BJ (cell line): ENCODE measurements at places on chromosomes 3 and 15.
A peak's percentile ranks its signal among the peaks of the same experiment; 100 is the strongest.

- no peak for DNase-seq
Measured at GRCh38 chr15:90376789-90377188, 11.3 kb upstream of the IQGAP1 start.

DNA sequence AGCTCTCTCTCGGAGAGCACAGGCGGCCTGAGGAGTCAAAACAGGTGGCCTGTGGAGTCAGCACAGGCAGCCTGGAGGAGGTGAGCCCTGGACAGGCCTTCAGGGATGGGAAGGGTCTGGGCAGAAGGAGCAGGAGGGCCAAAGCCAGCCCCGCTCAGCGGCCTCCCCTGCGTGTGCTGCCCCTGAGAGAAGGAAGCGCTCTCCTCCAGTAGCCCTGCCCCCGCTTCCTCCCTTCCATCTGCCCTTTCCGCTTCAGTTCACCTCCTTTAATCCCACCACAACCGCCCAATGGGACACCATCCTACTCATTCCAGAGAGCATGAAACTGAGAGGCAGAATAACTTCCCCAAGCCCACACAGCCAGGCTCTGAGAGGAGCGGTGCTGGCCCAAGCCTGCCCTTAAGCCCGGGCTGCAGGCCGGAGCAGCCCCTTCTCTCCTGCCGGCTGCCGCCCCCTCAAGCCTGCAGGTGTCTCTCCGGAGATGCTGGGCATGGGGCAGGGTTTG, 3.2 kb upstream of the NR2E3 start:
- no peak for DNase-seq

GRCh38 chr15:50710585-50710984, 24.0 kb upstream of the TRPM7 start:
- DNase-seq, result no peak

GRCh38 chr3:24201301-24201700, 256.2 kb downstream of the NR1D2 start:
- DNase-seq, result no peak

DNA sequence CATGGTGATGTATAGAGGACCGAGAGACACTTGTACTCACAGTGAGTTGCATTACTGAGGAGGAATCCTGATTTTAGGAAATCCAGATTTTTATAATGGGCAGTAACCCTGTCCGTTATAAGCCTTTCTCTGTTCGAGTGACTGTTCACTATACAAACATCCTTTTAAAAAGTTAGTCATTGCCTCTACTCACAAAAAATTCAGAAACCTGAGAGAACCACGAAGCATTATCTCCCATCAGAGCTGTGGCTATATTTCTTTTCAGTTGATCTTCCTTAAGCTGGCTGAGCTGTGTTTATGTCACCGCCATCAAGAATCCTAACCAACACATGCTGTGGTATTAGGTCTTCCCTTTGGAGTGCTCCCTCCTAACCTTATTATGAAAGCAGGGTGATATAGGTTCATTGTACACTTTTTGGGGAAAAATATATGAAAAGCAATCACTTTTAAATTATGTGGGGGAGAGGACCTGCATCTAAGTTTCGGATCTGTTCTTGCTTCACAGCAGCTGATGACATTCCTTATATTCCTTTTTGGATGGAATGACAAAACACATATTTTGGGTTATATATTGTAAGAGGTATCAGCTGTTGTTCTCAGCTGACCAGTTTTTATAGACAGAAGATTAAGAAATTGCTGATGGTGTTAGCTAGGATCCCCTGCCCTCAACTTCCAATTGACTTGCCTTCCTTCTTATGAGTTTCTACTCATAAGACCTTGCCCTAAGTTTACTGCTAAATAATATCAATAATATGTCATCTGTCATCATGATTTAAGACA, 465.9 kb upstream of the RASGRP1 start:
- peak; percentile 27 for DNase-seq

DNA sequence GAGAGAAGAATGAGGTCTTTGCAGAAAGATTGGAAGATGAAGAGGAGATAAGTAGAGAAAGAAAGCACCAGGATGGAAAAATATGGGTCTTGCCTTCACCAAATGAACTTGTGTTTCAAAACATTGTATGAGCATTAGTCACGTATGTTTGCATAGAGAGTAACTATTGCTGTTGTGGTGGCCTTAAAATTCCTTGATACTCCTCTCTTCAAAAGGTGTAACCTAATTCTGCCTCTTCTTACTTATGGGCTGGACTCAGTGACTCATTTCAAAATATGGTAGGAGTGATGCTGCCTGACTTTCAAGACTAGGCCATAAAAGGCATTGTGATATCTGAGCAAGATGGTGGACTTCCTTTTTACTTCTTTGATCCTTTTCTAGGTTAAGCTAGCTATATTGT, 228.7 kb upstream of the ZNF385D start:
- no peak for DNase-seq

GRCh38 chr15:64354688-64355344, 1.2 kb downstream of the CSNK1G1 start:
- DNase-seq, result no peak
